Colonic mucosa (tissue), 4 donors: ENCODE measurements at places on chromosomes 11 and 22. TPM values are rescaled to one million over a fixed set of nuclear protein-coding genes. Genes with fewer than 3 reads are reported as not detected.

DNA sequence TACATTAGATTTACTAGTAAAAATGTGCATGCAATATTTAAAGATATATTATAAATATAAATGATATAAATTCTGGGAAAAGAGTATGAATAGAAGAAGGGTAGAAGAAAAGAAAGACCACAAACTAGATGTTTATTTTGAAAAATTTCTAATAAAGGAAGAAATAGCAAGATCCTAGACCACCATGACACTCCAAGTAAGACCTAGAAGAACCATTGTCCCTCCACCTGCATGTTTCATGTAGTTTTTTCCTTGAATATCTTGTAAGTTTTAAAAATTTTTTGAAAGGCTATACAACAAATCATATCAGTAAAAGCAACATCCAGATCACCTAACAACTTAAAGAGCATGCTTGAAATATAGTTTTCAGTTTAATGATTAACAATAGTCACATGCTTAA is 46.8 kb downstream of the ARHGAP32 start:
- no peaks in the 10 kb centered on the region for H3K27me3 ChIP-seq
- H3K27ac ChIP-seq: no peak overlapping the region
- no peak for DNase-seq

DNA sequence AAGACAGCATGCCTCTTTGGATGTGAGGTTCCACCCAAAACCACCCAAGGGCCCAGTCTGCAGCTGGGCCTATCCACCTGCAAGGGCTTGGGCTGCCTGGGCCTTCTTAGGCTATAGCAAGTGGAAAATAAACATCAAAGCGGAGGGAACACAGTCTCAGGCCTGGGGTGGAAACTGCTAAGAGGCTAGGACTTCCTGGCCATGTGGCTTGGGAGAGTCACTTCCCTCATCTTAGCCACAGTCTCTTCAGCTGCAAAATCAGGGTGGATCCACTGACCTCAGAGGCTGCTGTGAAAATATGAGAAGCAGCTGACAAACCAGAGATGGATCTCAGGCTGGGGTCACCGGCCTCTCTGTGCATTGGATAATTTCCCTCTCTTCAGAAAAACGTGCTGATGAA is 30.6 kb upstream of the TFIP11 start:
- H3K36me3 ChIP-seq: no peaks in the 10 kb centered on the region
- no peaks in the 10 kb centered on the region for H3K4me1 ChIP-seq
- H3K27ac ChIP-seq: no peak overlapping the region
- DNase-seq: no peak
- H3K27me3 ChIP-seq: no peaks in the 10 kb centered on the region
- no peak overlapping the region for H3K4me3 ChIP-seq

- no peak for DNase-seq
- H3K27ac ChIP-seq: no peak overlapping the region
- no peaks in the 10 kb centered on the region for H3K4me1 ChIP-seq
- H3K36me3 ChIP-seq: no peaks in the 10 kb centered on the region
- H3K4me3 ChIP-seq: no peak overlapping the region
- no peaks in the 10 kb centered on the region for H3K27me3 ChIP-seq
Observed at GRCh38 chr11:134736251-134736947, 324.4 kb upstream of the B3GAT1 start.

DNA sequence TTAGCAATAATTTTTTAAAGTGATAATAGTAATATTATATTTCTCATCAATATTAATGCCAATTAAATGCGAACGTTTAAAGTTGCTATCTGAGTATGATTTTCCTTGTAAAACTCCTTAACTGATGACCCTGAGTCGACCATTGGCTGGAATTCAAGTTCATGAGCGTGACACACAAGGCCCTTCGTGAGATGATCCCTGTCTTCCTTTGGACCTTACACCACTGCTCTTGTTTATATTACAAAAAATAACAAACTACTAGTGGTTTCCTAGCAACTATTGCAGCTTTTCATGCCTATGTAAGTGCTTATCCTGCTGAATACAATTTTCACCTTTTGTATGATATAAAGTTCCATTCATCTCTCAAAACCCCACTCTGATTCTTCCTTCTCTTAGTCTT is 752.9 kb downstream of the CNTN5 start:
- H3K4me1 ChIP-seq: no peaks in the 10 kb centered on the region
- H3K27ac ChIP-seq: no peak overlapping the region
- H3K27me3 ChIP-seq: no peaks in the 10 kb centered on the region
- H3K4me3 ChIP-seq: no peak overlapping the region
- H3K36me3 ChIP-seq: no peaks in the 10 kb centered on the region

DNA sequence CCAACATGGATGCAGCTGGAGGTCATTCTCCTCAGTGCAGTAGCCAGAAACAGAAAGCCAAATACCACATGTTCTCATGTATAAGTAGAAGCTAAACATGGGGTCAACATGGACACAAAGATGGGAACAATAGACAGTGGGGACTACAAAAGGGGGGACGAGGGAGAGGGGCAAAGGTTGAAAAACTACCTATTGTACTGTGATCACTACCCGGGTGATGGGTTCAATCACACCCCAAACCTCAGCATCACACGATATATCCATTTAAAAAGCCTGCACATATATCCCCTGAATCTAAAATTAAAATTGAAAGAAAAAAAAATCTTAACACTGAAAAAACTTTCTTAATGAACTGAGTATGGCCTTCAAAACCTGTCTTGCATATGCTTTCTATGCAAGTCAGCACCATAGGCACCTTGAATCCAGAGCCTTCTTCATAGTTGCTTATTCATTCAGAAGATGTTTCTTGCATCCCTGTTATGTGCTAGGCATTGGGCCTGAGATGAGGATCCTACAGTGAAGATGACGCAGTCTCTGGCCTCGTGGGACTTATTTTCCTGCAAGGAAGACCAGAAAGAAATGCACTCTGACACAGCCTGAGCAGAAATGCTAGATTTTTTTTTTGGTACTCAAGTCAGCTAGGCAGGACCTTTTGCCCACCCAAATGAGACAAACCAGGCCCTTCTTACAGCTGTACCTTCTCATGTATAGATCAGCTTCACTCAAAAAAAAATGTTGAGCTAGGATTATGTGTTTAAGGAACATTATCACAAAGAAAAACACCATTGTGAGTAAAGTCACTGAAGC is 21.0 kb downstream of the NNMT start:
- H3K36me3 ChIP-seq: no peaks in the 10 kb centered on the region
- no peak for DNase-seq
- no peaks in the 10 kb centered on the region for H3K27me3 ChIP-seq
- peak overlapping the region; percentile 7 for H3K27ac ChIP-seq

GRCh38 chr22:25235547-25236290 is 16.3 kb downstream of the CRYBB2 start:
- DNase-seq: peak; percentile 83
- H3K27ac ChIP-seq: no peak overlapping the region
- H3K4me1 ChIP-seq: no peaks in the 10 kb centered on the region
- H3K36me3 ChIP-seq: no peaks in the 10 kb centered on the region

- H3K27me3 ChIP-seq: peaks cover 8% of the 10 kb centered on the region
- DNase-seq: peak; percentile 93
- no peaks in the 10 kb centered on the region for H3K4me1 ChIP-seq
- no peaks in the 10 kb centered on the region for H3K36me3 ChIP-seq
- no peak overlapping the region for H3K27ac ChIP-seq
- peak overlapping the region; percentile 50 for H3K4me3 ChIP-seq
Observed at GRCh38 chr22:23069502-23070357, 589 bp upstream of the GNAZ start.

DNA sequence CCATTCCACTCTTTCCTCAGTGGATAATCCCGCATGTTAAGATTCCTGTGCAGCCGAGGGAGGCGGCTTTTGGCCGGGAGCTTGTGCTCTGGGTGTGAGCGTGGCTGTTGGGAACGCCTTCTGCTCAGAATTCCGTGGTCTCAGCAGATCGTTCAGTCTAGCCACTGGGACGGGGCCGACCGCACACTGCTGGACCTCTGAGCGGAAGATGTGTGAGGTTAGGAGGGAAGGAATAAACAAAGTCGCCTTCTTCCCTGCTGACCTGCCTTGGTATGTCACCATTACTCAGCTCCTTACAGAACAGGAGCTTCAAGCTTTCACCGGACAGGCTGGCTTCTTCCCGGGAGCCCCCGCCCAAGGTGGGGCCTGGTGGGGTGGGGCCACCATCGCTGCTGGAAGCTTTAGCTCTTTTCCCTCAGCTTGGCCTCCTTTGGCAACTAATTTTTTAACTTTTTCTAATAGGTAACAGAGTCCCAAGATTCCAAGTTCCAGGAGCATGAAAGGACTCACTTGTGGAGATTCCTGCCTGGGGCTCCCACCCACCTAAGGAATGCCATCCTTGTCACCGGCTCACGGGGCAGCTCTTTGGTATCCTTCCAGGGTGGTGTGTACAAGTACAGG is 22.5 kb upstream of the SEPTIN5 start:
- H3K4me1 ChIP-seq: no peaks in the 10 kb centered on the region
- H3K36me3 ChIP-seq: no peaks in the 10 kb centered on the region
- DNase-seq: no peak
- no peaks in the 10 kb centered on the region for H3K27me3 ChIP-seq

DNA sequence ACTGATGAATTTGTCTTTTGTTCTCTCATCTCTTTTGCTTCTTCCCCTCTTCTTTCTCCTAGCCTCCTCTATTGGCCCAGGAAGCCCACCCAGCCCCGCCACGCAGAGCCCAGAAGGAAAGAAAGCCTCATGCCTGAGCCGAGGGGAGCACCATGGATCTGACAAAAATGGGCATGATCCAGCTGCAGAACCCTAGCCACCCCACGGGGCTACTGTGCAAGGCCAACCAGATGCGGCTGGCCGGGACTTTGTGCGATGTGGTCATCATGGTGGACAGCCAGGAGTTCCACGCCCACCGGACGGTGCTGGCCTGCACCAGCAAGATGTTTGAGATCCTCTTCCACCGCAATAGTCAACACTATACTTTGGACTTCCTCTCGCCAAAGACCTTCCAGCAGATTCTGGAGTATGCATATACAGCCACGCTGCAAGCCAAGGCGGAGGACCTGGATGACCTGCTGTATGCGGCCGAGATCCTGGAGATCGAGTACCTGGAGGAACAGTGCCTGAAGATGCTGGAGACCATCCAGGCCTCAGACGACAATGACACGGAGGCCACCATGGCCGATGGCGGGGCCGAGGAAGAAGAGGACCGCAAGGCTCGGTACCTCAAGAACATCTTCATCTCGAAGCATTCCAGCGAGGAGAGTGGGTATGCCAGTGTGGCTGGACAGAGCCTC is 3.8 kb downstream of the ZBTB16 start:
- no peak overlapping the region for H3K27ac ChIP-seq
- no peaks in the 10 kb centered on the region for H3K36me3 ChIP-seq
- H3K4me1 ChIP-seq: peaks cover 7% of the 10 kb centered on the region

TYR gene
- not detected for total RNA-seq
